ENCODE measurements at places on chromosomes 3 and 15. TPM values are rescaled to one million over a fixed set of nuclear protein-coding genes. Genes with fewer than 3 reads are reported as not detected.

The THRB gene
- total RNA-seq, result 10.3 TPM

DNA sequence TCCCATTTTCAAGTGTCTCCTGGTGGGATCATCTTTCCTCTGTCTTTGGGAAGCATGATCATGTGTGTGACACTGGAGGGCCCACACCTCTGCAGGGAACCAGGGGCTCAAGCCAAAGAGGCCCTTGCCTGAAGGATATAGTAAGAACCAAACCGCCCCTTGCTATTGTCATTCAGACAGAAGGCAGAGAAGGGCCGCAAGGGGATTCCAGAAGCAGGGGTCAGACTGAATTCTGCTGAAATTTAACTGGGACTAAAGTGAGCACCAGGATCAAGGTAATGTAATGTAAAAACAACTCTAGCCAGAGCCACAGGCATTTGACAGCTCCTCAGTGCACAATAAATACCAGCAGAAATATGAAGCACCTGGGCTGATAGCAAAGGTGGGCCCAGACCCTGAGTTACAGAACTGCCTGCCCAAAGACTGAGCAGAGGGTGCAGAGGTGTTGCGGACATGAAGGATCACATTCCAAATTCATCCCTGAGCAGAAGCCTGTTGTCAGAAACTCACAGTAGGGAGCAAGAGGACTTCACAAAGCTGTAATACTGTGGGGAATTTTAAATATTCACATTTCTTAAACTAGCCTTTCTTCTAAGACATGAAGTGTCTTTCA lies 46.0 kb upstream of the RASGRF1 start:
- H3K36me3 ChIP-seq, result no peaks in the 10 kb centered on the region
- no peak overlapping the region for H3K27ac ChIP-seq
- no peak overlapping the region for H3K4me3 ChIP-seq
- no peaks in the 10 kb centered on the region for H3K4me1 ChIP-seq

The GPR160 gene
- total RNA-seq, result 17.7 TPM

GRCh38 chr3:9097495-9097894 lies 134.2 kb upstream of the RAD18 start:
- no peaks in the 10 kb centered on the region for H3K4me1 ChIP-seq
- H3K4me3 ChIP-seq, result no peak overlapping the region

The CHRNA3 gene
- total RNA-seq, result not detected

GRCh38 chr3:64450396-64450956 lies 225.2 kb upstream of the PRICKLE2 start:
- no peak overlapping the region for H3K27ac ChIP-seq
- no peaks in the 10 kb centered on the region for H3K36me3 ChIP-seq
- H3K27me3 ChIP-seq, result no peaks in the 10 kb centered on the region

The PLSCR2 gene
- total RNA-seq, result not detected

The SI gene
- total RNA-seq, result not detected

The APOD gene
- 7,779 TPM for total RNA-seq

GRCh38 chr15:83538682-83539081 lies 91.5 kb downstream of the SH3GL3 start:
- no peak for DNase-seq
- no peak overlapping the region for H3K27ac ChIP-seq

The TMEM158 gene
- total RNA-seq, result 3.8 TPM

- no peak overlapping the region for H3K27ac ChIP-seq
- H3K4me1 ChIP-seq, result no peaks in the 10 kb centered on the region
- H3K4me3 ChIP-seq, result no peak overlapping the region
These were observed 58.5 kb downstream of the LIPC start for GRCh38 chr15:58490086-58490887.

All from tibial nerve (tissue), 4 donors.